ENCODE measurements at places on chromosomes 7 and 10.

- no peak for DNase-seq
These were observed 17.9 kb upstream of the BAIAP2L1 start for GRCh38 chr7:98418636-98419315.

DNA sequence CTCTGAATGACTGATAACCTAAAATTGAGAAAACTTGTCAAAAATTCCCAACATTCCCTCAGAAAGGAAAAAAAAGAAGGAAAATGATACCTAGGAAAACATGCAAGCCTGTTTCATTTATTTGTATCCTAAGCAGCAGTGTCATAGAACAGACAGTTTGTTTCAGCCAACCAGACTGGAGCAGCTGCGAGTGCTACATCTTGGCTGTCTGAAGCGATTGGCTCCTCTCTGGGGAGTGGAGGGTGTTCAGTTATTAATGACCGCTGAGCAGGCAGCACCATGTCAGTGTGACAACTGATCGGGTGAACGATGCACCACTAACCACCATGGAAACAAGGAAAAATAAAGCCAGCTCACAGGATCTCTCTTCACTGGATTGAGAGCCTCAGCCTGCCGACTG, at the start of gene LRRN3:
TSS of gene LRRN3 (plus strand) at position 282 of the 400 bp plus-strand sequence. CDS start 31,646 bp downstream, outside the sequence.
- DNase-seq: peak; percentile 30

GRCh38 chr10:120824881-120825309, 26.3 kb upstream of the WDR11 start:
- DNase-seq: no peak

DNA sequence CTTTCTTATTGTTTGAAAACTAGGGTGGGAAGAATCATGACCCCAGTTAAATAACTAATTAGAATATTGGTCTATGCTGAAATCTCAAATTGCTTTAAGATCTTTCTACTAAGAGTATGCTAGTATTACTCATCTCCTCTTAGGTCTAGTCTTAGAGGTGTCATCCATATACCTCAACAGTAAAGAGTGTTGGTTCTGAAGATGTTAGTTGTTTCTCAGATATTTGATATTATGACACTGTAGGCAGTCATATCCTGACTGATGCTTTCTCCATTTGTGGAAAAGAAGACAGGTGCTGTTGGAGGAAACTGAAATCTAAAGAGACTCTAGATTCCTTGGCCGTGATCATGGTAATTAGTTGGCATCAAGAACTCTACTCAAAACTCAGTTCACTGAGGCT, 21.2 kb downstream of the BPGM start:
- no peak for DNase-seq

GRCh38 chr10:72276013-72276387, 2.3 kb downstream of the DDIT4 start:
- no peak for DNase-seq

- DNase-seq: no peak
These were observed 68.3 kb upstream of the LYZL2 start for GRCh38 chr10:30697806-30698205.

GRCh38 chr10:8088504-8088903, 34.0 kb downstream of the GATA3 start:
- DNase-seq: peak; percentile 51

DNA sequence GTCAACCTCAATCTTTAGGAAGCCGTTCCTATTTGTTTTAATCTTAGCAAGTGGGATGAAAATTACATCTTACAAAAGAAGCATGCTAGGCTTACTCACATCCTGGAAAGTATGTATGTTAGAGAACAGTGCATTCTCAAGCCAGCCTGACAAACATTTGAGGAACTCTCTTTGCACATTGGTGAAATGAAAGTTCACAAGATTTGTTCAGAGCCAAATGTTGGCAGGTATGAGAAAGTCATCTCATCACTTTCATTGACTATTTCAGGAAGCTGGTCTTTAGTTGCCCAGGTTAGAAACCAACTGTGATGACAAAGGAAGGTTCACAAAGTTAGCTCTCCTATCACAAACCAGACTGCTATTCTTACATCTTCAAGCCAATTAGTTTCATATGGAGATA, 57.1 kb downstream of the ABCB1 start:
- DNase-seq: no peak

GRCh38 chr7:10703981-10704380, 269.7 kb upstream of the PHF14 start:
- no peak for DNase-seq

DNA sequence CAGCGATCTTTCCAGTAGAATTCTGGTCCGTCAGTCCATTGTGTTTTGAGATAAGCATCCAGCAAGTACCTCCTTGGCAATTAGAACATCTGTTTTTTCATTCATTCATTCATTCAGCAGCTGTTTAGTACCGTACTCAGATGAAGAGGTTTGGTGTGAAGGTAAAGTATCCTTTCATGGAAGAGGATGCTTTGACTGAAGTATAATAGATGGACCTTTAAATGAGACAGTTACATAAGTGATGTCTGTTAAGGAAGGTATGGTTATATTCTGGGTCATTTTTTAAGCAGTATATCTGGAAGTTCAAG, 1.2 kb downstream of the MAPK8 start:
- DNase-seq: no peak

DNA sequence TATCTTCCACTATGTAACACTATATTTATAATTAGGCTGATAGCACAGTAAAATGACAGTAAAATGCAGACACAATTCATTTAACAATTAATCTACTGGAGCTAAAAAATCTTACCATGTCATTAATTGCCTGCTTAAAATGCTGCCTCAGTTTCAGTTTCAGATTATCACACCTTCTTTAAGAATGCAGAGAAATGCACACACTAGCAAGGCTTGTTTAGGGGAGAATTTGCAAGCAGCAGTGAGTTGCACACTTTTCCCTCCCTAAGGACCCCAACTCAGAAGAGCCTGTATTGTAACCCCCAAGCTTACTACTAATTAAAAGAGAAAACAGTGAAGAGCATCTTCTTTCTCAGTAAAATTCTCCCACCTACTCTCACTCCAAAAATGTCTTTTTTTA, 79.7 kb upstream of the KCNIP2 start:
- DNase-seq: no peak

- no peak for DNase-seq
These were observed 193.5 kb downstream of the SEC23IP start for GRCh38 chr10:120086066-120086465.

GRCh38 chr7:11317766-11318165, 344.1 kb downstream of the PHF14 start:
- no peak for DNase-seq

GRCh38 chr7:112267944-112268691, 61.6 kb downstream of the ZNF277 start:
- DNase-seq: no peak

- DNase-seq: no peak
These were observed 145.6 kb upstream of the NPY start for GRCh38 chr7:24138343-24138742.

- no peak for DNase-seq
These were observed 1151.1 kb downstream of the TYW1 start for GRCh38 chr7:68147614-68148238.

DNA sequence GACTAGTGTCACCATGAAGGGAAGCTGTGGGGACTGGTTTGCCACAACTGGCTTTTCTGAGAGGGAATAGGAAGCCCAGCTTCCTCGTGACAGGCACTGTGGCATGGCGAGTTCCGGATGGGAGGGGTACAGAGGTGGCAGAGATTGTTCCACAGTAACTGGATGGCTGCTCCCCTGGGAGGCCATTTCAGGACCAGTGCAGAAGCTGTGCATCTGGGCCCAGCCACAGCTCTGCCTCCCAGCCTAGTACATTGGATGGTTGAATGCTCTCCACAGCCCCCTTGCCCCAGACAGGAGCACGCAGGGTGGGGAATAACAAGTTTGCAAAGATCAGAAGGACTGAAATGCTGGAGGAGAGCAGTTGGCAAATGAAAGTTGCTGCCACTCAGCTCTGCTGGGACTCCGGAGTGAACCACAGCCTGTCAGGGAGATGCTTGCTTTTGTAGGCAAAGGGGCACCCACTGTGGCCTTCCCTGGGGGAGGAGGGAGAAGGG, 51.8 kb downstream of the GSDME start:
- DNase-seq: no peak

- no peak for DNase-seq
These were observed 11.0 kb upstream of the INSIG1 start for GRCh38 chr7:155286686-155287085.

- DNase-seq: no peak
These were observed 34.1 kb upstream of the OCM2 start for GRCh38 chr7:98024075-98024474.

DNA sequence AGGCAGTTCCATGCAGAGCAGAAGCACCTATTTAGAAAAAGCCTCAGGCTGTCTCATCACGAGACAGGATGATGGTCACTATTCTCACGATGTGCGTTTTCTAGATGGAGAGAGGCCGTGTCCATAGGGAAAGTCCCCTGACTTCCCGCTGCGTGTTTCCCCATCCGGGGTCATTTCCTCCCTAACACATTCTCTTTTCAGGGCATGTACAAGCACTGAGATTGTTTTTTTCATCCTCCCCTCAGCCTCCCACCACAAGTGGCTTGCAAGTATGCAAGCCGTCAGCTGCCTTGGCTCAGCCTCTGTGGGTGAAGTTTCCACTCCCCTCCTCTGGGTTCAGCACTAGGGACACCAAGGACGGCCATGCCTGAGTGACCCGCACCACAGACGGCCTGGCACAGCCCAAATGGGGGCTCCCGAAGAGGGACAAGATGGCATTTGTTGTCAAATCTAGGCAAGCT, 2.7 kb upstream of the CALML5 start:
- DNase-seq: no peak

- no peak for DNase-seq
These were observed 50.2 kb upstream of the PODXL start for GRCh38 chr7:131606346-131607290.

GRCh38 chr10:122221958-122222357, 49.1 kb upstream of the BTBD16 start:
- no peak for DNase-seq

GRCh38 chr7:55099821-55100543, 81.2 kb downstream of the EGFR start:
- DNase-seq: no peak

- peak; percentile 9 for DNase-seq
These were observed 30.2 kb upstream of the ABI1 start for GRCh38 chr10:26890956-26891355.

DNA sequence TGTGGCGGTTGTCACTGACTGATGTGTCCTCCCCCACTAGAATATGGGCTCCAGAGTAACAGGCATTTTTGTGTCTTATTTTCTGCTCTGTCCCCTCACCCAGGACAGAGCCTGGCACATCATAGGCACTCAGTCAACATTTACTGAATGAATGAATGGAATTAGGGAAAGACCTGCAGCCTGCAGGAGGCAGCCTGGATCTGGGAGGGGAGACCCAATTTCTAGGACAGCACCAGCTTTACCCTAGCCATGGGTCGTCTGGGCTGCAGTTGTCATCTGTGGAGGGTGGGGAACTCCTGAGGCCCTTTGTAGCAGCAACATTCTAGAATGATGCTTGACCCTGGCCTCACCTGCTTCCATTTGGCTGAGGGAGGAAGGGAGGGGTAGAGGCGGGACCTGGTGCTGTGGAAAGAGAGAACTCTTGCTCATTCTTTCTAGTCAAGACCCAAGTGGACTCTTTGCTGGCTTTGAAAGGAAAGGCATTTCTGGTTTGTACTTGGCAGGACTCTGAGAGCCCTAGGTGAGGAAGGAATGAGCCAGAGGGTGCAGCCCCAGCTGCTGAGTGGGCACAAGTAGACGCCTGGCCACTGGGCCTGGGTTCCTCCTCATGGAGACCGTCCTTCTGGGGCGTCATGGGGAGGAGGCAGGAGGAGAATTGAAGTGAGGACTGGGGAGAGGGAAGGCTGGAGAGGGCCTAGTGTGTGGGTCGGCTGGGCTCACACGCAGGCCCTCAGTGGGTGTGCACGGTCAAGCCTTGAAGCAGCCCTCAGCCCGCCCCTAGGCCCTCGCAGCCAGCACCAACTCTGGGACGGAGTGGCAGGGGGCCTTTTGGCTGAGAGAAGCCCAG, 8.9 kb downstream of the FGF8 start:
- no peak for DNase-seq
